ENCODE measurements at places on chromosomes 13 and 19.

- no peak for DNase-seq
These were observed 34.2 kb downstream of the MBNL2 start for GRCh38 chr13:97256343-97256783.

GRCh38 chr13:83423861-83424260 lies 458.4 kb downstream of the SLITRK1 start:
- no peak for DNase-seq

DNA sequence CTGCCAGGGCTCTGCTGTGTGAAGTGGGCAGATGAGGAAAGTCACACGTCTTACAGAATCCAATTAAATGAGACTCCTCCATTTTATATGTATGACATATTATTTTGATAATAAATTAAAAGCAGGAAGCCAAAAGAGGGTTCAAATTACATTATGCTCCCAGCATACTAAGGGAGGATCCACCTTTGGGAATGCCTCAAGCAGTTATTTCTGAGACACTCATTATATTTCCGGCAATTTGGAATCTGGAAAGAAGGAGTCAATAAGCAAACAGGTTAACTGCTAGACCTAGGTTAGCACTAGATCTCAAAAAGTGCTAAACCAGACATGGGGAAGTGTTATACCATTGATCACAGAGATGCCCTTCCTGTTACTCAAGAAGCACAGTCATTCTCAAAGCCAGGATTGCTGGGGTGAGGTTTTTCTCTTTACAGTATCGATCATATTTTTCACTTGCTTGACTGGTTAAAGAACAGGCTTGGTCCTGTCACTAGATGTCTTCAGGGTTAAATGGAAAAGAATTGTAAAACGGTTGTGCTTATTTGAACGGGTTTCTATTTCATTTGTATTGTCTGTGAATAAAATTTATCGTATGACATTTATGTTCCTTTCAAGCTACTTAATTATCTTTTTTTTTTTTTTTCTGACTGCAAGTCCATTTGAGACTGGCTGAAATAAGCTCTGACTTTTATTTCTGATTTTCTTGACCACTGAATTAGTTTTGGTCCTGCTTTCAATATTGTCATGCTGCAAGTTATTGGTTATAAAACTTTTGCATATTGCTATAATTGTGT lies 523.2 kb downstream of the KLF12 start:
- no peak for DNase-seq

- DNase-seq = no peak
These were observed 155.8 kb upstream of the FNDC3A start for GRCh38 chr13:48819899-48820298.

- DNase-seq = no peak
These were observed 13.1 kb upstream of the MZF1 start for GRCh38 chr19:58586133-58586765.

DNA sequence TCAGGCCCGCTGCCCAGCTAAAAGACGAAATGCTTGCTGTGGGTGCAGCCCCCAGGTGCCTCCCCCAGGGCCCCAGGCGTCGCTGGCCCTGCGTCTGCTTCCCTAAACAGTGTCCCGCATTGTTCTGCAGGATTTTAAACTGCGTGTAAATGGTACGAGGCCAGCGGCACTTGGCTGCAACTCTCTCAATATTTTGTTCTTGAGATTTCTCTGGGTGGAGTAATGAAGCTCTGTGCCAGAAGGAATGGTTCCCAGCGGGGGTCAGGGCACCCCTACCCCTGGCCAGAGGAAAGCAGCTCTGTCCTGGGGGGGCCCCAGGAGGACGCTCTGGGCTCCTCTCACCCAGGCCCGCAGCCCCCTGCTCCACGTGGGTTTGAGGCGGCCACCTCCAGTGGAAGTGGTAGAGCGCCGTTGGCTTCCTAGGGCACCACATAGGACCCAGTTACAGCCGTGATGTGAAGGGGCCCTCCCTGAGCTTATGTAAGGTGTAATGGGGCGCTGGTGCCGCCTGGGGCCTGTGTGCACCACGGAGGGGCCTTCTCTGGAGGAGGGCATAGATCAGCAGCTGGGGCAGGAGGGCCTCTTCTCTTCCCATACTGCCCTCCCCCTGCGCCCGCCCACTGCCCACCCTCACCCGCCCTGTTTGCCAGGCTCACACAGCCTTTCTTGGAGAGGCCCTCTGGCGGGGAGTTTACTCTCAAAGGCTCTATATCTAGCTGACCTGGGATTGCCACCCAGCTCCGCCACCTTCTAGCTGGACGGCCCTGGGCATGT lies 19.8 kb downstream of the PAK4 start:
- no peak for DNase-seq

DNA sequence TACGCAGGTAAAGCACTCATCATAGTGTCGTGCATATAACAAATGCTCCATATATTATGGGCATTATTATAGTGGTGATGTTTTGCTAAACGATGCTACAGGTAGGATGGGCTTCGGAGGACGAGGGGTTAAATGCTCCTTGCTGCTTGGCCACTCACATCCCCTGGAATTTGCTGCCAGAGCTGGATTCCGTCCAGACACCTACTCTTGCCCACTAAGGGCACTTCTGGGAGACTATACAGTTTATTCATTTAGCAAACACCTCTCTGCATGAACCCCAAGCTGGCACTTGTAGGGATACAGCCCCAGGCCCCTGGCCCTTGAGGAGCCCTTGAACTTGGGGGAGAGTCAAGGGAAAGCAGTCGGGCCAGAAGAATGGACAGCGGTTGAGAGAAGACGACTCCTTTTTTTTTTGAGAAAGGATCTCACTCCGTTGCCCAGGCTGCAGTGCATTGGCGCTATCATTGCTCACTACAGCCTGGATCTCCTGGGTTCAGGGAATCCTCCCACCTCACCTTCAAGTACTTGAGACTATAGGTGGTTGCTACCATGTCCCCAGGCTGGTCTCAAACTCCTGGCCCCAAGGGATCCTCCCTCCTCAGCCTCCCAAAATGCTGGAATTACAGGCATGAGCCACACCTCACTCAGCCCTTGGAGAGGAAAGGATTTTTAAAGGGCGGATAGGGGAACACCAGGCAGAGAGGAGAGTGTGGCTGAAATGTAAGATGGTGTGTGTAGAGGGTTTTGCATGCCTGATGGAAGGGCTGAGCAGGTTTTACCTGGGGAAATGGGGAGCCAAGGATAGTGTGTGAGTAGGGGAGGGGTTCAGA lies 1.1 kb upstream of the MRPL34 start:
- no peak for DNase-seq

- no peak for DNase-seq
These were observed 9.4 kb upstream of the CYP4F22 start for GRCh38 chr19:15498910-15499309.

DNA sequence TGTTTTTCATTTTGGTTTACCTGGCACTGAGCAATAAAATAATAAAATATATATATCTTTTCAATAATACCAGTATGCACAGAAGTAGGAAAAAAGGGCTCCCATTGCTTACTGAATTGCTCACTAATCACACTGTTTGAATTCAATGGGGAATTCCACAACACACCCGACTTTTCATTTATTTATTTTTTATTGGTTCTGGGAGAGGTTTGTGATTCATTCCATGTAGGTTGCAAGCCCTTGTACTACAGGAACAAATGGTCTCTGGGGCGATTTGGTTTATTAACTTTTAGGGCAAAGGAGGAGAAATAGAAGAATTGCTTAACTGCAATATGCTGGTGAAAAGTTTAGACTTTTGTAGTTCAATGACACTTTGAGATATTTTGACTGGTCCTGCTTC lies 207.4 kb downstream of the DCT start:
- DNase-seq = no peak
